ENCODE measurements at places on chromosomes 4 and X.

DNA sequence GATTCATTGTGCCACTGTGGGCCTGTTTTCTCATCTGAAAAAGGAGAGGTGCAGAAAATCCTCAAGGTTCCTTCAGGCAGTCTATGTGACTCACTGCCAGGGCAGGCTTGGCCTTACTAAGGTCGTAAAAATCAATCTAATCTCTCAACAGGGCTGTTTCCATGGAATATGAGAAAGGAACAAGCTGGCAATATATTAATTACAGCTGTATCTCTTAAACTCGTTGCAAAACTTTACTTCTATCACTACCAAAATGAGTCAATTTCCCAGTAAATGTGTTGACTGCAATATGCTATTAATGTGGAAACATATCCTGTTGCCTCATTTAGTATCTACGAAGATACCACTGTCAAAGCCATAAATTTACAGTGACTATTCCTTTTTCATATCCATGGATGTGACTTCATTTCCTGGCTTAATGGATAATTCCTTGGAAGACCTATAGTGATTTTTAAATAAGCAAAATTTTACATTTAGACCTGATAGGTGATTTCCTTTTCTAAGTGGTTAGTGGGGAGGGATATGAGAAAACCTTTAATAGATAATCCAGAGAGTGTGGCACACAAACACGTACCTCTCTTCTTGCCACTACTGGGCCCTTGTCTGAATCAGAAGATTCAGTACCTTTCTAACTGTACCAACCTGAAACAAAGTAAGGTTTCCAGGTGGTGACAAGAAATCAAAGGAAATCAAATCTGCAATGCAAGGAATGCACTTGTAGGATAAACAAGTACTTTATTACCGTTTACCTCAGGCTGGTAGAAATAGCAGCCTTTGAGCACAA, 127.4 kb upstream of the FTHL17 start:
- DNase-seq = no peak

GRCh38 chrX:23626651-23627050, 40.6 kb upstream of the PRDX4 start:
- no peak for DNase-seq

GRCh38 chrX:83077606-83078005, 430.5 kb upstream of the POU3F4 start:
- DNase-seq = no peak

DNA sequence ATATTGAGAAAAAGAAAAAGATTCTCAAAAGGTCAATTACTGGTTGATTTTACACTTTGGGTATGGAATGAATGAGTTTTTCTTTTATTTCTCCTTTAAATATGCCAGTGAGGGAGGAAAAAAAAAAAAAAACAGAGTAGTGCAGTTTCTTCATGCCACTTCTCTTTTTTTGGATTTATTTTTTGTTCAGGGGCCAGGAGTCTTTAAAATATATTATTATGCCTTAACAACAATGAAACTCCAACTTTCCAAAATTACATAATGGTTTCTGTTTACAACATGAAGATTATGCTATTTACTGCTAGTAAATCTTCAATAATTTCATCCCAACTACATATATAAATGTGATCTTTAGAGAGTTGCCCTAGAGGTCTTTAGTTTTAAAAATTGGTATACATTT, 31.9 kb downstream of the DTHD1 start:
- DNase-seq = no peak

DNA sequence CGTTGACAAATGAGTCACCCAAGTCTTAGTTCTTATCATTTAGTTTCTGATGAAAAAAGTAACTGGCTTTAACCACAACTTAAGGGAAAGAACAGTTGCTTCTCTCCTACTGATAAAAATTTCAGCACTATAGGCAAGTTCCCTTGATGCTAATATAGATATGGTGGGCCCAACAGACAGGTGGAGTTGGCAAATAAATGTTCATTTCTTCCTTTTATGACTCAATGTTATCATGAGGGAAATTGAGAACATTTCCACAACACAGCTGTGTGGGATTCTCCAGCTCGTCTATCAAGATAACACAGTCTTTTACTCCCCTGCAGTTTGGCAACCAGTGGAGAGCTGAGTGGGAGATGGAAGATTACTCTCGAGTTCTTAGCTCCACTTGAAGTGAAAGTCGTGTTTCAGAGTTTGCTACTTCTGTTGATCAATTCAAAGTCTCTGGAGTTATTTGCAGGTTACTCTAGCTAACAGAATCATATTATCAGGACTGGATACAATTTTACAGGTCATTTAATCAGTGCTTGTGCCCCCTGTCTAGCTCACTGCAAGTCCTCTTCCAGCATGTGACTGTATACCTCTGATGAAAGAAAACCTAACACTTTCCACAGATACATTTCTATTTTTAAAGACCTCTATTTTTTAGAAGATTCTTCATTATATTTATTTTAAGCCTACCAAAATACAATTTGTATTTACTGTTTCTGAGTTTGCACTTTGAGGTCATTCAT, 270.6 kb upstream of the GK2 start:
- no peak for DNase-seq

- DNase-seq = no peak
Measured at GRCh38 chr4:81486502-81486901, 14.8 kb upstream of the RASGEF1B start.

DNA sequence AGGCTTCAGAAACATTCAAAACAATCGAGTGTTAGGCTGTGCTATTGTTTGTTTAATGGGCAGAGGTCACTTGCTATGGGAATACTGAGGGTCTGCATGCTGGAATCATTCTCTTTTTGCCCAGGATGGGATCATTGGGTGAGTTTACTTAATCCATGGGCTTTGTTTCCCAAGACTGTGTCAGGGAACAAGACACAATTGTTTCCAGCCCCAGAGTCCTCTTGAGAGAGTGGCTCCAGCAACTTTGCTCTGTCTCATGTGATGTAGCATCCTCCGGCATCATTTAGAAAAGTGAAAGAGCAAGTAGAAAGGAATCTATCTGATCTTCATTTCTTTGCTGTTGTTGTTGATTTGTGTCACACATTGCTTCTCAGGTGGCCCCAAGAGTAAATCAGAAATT, 1.8 kb downstream of the TENM3 start:
- DNase-seq = no peak

DNA sequence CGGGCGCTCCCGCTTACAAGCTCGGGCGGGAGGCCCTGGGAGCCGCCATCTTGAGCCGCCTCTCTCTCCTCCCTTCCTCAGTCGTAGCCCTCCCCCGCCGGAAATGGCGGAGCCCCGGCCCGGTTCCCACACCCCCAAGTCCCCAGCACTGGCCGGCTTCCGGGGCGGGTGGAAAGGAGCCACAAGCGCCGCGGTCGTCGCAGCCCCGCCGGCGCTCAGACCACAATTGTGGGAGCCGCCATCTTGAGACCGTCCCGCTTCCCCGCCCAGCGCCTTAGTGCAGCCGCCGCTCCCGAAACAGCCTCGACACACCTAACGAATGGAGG, 531 bp downstream of the HCFC1 start:
- peak; percentile 96 for DNase-seq

GRCh38 chr4:17504081-17504480, 7.8 kb downstream of the QDPR start:
- DNase-seq = no peak

- DNase-seq = no peak
Measured at GRCh38 chrX:38102240-38102639, 95.9 kb downstream of the SYTL5 start.

DNA sequence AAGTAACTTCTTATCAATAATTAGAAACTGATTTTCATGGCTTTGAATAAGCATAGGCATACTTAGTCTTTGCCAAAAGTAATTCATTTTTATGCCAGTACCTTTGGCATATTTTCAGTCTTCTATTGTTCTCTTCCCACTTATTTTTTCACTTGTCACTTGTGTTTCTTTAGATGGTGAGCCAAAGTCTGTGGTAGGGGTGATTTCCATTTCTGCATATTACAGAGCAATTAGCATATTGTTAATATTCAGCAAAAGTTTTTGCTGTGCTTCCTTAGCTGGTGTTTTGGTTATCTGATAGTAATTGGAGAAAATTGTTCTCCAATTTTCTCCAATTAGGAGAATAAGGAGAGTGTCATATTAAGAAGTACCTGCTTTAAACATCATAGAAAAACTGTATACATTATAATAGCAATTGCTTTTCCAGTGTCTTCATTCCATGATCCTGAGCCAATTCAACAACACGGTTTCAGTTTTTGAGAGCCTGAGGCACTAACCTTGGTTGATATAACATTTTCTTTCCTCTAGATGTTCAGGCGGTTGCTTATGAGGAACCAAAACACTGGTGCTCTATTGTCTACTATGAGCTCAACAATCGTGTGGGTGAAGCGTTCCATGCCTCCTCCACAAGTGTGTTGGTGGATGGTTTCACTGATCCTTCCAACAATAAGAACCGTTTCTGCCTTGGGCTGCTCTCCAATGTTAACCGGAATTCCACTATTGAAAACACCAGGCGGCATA, 64.7 kb downstream of the SMAD1 start:
- DNase-seq = no peak

- DNase-seq = no peak
Measured at GRCh38 chrX:968148-968965, 244.1 kb downstream of the CRLF2 start.

GRCh38 chrX:132426695-132427281, 62.0 kb downstream of the MBNL3 start:
- DNase-seq = no peak

GRCh38 chr4:166012129-166013030, 139.3 kb downstream of the TLL1 start:
- no peak for DNase-seq

GRCh38 chr4:69773484-69773883, 13.1 kb upstream of the SULT1B1 start:
- DNase-seq = no peak

GRCh38 chr4:47816748-47817147, 21.1 kb downstream of the CORIN start:
- no peak for DNase-seq

- peak; percentile 79 for DNase-seq
Measured at GRCh38 chrX:101550751-101551379, 518 bp downstream of the ARMCX1 start.

GRCh38 chr4:5283837-5284236, 232.6 kb downstream of the STK32B start:
- no peak for DNase-seq

- DNase-seq = no peak
Measured at GRCh38 chr4:73653695-73654106, 33.5 kb upstream of the RASSF6 start.

DNA sequence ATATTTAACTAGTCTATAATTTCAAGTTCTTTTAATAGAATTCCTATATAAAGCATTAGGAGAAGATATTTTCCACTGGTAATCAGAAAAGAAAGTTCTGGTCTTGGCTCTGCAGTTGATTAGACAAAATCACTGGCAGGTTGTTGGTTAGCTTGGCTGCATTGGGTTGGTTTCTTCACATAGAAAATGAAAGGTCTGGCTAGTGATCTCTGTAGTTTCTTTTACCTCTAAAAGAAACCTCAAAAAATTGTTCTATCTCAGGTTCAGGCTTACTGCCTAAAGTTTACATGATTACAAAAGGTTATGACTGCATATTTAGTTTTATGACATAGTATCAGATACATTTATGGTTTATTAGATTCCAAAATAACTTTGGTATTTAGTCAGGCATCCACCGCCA, 95.8 kb upstream of the NAP1L5 start:
- no peak for DNase-seq

DNA sequence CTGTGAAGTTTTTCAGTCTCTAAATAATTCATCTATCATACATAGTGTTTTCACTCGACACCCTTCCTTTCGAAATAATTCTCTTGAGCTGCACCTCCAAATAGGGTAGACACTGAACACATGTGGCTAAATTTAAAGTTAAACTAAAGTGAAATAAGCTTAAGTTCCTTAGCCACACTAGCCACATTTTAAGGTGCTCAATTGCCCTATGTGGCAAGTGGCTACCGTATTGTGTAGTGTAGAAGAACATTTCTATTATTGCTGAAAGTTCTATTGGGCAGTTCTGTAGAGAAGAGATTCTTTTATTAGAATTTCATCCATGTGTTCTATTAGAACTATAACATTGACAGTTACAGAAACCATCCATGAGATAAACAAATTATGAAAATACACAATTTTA, 107.0 kb upstream of the CTSO start:
- no peak for DNase-seq

DNA sequence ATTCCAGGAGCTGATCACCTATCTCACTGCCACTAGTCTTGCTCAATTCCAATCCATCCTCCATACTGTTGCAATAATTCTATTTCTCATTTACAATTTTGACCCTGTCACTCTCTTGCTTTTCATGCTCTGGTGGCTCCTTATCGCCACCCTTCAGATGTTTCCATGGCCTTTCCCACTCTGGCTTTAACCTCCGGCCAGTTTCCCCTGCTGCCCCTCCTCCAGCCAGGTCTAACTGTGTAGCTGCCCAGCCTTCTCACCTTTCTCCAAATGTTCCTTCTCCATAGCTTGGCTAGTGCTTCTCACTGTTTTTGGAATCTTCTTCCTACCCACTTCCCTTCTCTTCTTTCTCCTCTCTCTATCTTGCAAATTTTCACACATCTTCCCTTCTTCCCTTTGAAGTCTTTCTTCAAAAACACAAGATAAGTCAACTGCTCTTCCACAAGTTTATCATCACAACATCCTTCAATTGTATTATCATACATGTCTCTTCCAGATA, 153.8 kb downstream of the COL25A1 start:
- no peak for DNase-seq

GRCh38 chrX:97229318-97229717, 345.6 kb downstream of the RPA4 start:
- no peak for DNase-seq

All from sigmoid colon (tissue), 7 donors.